ENCODE measurements at places on chromosomes 13 and 19.
A peak's percentile ranks its signal among the peaks of the same experiment; 100 is the strongest.

DNA sequence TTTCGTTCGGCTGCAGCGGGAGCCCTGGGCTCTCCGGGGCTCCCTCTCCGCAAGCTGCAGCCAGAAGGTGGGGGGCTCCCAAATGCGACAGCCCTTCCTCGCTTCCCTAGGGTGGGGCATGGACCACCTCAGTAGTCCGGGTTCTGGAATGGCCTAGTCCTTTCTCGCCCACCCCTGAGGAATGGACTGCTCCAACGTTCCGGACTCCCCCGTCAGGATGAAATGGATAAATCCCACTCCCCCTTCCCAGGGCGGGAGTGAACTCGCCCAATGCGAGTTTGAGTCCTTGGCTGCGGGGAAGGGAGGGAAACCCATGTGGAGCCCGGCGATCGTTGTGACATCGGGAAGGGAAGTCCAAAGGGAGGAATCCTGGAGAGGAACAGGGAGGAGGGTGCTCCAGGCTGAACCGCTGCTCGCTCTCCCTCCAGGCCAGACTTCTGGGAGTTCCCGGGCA, 5.5 kb downstream of the HRC start:
- DNase-seq: no peak

- no peak for DNase-seq
Measured at GRCh38 chr13:39565036-39565949, 37.7 kb downstream of the LHFPL6 start.

DNA sequence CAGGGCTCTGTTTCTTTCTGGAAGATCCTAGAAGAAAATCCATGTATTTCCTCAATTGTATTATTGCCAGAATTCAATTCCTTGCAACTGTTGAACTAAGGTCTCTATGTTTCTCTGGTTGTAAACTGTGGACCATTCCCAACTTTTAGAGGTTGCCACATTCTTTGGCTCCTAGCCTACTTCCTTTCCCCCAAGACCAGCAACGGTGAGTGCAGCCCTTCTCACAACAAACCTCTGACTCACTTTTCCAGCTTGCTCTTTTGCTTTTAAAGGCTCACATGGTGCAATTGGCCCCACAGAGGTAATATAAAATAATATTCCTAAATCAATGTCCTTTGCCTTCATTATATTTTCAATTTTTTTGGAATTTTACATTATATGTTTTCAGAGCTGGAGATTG, 371.3 kb downstream of the SLITRK5 start:
- DNase-seq: no peak

- no peak for DNase-seq
Measured at GRCh38 chr13:26677156-26677555, 83.4 kb downstream of the GPR12 start.

DNA sequence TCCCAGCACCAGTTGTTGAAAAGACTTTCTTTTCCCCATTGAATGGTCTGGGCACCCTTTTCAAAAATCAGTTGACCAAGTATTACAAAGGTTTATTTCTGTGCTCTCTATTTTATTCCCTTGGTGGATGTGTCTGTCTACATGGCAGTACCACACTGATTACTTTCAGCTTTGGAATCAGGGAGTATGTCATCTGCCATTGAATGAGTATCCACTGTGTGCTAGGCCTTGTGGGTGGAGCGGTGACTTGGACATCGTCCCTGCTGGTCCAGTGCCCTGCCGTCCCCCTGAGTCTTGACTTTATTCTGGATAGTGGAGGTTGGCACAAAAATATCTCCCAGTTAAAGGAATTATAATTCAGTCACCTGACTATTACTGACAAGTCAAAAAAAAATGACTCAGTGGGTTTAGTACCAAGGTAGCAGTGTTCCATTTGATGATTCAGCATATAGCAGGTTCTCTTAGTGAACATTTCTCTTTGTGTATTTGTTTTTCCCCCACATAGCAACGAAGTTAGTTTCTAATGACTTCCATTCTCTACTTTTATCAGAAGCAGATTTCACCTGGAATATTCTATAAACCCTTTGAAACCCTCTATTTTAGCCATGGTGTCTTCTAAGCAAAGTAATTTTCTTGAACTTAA, 3.9 kb downstream of the UPF3A start:
- DNase-seq: no peak

DNA sequence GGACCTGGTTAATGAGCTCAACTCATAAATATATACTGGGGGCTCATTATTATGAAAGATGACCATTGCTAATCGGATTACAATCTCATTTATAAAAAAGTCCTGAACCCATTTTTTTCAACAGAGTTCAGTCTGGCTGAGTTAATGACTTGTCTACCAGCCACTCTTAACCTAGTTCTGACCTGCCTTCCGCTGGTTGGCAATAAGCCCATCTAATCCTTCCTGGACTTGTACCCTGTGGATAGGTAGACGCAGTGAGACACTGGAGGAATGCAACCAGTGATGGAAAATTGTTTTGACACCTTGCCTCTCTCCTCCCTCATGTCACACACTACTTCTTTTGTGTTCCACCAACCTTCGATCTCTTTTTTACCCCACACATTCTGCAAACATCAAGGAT, 279.9 kb downstream of the FOXO1 start:
- DNase-seq: no peak

GRCh38 chr19:19321141-19321577, 530 bp downstream of the MAU2 start:
- DNase-seq: no peak

- DNase-seq: no peak
Measured at GRCh38 chr13:26457212-26457611, 100.3 kb upstream of the WASF3 start.

GRCh38 chr19:9848060-9848459, 12.9 kb downstream of the PIN1 start:
- DNase-seq: no peak

DNA sequence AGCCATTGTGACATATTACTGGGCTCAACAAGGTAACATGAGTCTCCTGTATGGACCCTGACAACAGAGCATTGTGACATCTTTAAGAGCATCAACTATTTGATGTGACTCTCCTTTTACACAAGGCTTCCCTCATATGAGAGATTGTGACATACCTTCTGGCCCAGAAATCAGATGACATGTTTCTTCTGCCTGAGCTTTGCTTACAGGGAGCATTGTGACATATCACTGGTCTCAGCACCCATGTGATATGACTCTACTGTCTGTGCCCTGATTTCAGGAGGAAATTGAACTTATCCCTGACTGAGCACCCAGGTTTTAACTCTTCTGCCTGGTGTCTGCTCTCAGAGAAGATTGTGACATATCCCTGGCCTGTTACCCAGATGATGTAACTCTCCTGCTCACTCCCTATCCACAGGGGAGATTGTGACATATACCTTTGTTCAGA, 15.9 kb upstream of the ZNF681 start:
- DNase-seq: no peak

- peak; percentile 73 for DNase-seq
Measured at GRCh38 chr19:46661735-46662592, 982 bp upstream of the DACT3 start.

DNA sequence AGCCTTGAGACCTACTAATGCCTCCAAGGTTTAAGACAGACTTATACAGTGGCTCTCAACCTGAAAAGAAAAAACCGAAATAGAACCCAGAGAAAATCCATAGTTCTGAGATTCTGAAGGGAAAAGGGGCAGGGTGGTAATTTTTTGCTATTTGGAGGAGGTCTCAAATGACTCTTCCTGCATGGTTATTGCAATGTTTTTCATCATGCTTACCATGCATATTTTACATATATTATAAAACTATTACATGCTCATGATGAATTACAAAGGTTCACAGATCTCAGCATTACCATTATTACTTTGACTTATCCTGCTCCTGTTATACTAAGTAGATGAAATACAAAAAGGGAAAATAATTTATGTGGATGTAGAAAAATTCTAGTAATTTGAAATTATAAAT, 47.6 kb downstream of the N4BP2L2 start:
- no peak for DNase-seq

- no peak for DNase-seq
Measured at GRCh38 chr13:99308471-99309087, 1.4 kb upstream of the GPR183 start.
